Fibroblast of skin of left biceps (primary cell): ENCODE measurements at places on chromosomes 13 and 19.
A peak's percentile ranks its signal among the peaks of the same experiment; 100 is the strongest.

- no peak for DNase-seq
Measured at GRCh38 chr19:54147676-54148075, 10.1 kb downstream of the CNOT3 start.

GRCh38 chr13:50707628-50708027 lies 135.9 kb downstream of the DLEU7 start:
- no peak for DNase-seq

GRCh38 chr19:8132858-8133458 lies 16.4 kb downstream of the FBN3 start:
- DNase-seq, result no peak

GRCh38 chr13:95382411-95382810 lies 81.2 kb upstream of the ABCC4 start:
- DNase-seq, result no peak

DNA sequence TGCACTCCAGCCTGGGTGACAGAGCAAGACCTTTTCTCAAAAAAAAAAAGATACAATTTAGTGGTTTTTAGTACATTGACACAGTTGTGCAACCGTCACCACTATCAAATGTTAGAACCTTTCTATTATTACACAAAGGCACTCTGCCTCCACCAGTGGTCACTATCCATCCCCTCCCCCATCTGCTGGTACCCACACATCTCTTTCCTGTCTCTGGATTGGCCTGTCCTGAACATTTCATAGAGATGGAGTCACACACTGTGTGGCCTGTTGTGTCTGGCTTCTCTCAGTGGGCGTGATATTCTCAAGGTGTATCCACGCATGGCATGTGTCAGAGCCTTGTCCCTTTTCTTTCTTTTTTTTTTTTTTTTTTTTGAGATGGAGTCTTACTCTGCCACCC lies 11.2 kb downstream of the KDM4B start:
- DNase-seq, result no peak

- no peak for DNase-seq
Measured at GRCh38 chr13:100266026-100266425, 177.1 kb downstream of the PCCA start.

- peak; percentile 49 for DNase-seq
Measured at GRCh38 chr19:46786236-46787039, 2.0 kb downstream of the SLC1A5 start.

DNA sequence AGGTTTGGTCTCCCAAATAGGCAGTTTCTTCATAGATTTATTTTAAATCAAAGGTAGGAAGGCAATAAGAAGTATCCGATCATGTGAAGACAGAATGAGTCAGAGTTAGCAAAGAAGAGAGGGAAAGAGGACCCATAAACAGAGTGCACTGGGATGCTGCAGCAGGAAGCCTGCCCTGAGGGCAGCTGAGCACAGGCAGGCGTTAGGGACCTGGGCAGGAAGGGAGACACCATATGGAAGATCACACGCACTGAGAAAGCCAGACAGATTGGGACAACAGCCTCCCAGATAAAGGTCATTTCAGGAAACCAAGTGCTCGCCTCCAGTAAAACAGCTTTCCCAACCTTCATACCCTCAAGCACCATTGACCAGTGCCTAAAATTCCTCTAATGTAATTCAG lies 598.0 kb downstream of the EFNB2 start:
- no peak for DNase-seq

GRCh38 chr19:35559281-35559659 lies 4.2 kb downstream of the ATP4A start:
- DNase-seq, result no peak

GRCh38 chr19:41621226-41621625 lies 5.6 kb downstream of the CEACAM4 start:
- no peak for DNase-seq

- no peak for DNase-seq
Measured at GRCh38 chr19:57366776-57367175, 3.4 kb downstream of the TRAPPC2B start.

GRCh38 chr19:43582495-43582894 lies 6.9 kb downstream of the PINLYP start:
- DNase-seq, result no peak

- no peak for DNase-seq
Measured at GRCh38 chr13:62512194-62513141, 1096.8 kb upstream of the PCDH20 start.

DNA sequence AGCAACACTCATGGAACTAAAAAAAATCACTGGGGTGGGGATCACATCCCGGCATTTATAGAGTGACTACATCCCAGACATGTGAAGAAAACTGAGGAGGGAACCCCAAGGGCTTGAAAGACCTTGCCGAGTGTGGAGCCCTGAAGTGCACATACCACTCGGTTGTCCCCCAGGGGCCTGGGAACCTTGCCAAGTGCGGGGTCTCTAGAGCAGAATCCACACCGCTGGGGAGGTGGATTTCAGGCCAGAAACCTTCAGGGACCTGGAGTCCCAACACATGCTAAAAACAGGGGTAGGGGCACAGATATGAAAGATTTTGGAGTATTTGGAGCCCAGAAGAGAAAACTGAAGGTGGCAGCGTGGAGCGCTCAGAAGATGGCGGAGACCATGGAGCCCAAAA lies 35.2 kb downstream of the ERICH4 start:
- no peak for DNase-seq

- peak; percentile 33 for DNase-seq
Measured at GRCh38 chr13:78137404-78138142, 218.9 kb upstream of the EDNRB start.

DNA sequence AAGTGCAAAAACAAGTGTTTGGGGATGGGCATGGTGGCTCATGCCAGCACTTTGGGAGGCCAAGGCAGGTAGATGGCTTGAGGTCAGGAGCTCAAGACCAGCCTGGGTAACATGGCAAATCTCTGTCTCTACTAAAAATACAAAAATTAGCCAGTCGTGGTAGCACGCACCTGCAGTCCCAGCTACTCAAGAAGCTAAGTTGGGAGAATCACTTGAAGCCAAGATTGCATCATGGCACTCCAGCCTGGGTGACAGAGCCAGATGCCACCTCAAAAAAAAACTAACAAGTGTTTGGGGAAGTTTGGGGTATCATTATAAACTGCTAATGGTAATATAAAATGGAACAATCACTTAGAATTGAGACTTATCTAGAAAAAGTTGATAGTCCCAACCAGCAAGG lies 24.6 kb downstream of the XPO4 start:
- no peak for DNase-seq

DNA sequence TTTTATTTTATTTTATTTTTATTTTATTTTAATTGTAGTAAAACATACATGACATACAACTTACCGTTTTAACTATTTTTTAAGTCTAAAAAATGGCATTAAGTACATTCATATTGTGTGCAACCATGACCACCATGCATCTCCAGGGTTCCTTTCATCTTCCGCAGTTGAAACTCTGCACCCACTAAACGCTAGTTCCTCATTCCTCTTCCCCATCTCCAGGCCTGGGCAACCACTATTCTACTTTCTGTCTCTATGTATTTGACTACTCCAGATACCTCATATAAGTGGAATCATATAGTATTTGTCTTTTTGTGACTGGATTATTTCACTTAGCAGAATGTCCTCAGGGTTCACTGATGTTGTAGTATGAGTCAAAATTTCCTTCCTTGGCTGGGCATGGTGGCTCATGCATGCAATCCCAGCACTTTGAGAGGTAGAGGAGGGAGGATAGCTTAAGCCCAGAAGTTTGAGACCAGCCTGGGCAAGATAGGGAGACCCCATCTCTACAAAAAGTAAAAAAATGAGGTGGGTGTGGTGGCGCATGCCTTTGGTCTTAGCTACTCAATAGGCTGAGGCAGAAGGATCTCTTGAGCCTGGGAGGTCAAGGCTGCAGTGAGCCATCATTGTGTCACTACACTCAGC lies 55.7 kb upstream of the ZNF507 start:
- no peak for DNase-seq

- no peak for DNase-seq
Measured at GRCh38 chr13:76036176-76036575, 400.0 kb downstream of the LMO7 start.

DNA sequence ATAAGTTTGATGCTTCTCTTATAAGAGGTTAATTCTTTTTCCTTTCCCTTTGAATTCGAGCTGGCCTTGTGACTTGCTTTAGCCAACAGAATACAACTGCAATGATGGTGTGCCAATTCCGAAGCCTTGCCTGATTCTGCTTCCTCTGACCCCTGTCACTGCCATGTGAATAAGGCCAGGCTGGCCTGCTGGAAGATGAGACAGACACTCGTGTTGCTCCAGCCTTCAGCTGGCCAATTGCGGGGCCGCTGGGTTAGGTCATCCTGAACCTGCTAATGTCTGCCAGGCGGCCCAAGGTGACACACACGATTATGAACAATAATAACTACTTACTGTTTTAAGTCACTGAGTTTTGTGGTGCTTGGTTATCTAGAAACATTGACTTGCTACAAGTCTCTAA lies 352.0 kb downstream of the MYO16 start:
- DNase-seq, result no peak

DNA sequence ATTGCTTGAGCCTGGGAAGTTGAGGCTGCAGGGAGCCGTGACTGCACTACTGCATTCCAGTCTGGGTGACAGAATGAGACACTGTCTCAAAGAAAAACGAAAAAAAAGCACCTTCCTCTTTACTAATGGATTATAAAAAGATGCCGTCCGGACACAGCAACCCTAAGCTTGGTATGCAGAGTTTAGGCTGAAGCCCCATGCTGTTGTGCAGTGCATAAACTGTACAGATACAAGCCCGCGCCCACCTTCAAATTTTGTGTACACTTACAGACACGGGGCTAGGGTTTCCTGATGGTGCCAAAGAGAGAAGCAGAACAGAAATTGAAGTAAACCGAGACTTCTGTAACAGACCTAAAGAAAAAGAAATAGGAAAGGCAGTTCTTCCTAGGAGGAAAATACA lies 9.0 kb downstream of the LPAR6 start:
- DNase-seq, result no peak

DNA sequence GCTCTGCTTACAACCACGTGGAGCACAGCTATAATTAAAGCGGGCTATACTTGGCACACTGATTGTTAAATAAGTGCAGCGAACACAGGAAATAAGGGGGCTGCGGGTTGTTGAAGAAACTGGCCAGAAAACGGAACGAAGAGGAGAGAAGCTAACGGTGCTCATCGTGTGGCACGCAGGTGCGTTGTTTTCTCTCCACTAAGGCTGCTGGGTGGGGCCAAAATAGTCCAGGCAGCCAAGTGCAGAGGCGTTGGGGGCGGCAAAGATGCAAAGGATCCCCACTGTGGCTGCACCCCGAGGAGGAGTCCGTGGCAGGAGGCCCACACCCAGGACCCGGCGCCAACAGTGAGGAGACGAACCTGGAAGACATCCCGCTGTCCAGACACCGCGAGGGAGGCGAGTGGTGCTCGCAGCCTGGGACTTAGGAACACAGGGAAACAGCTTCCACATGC lies 8.1 kb upstream of the ARL11 start:
- DNase-seq, result no peak

DNA sequence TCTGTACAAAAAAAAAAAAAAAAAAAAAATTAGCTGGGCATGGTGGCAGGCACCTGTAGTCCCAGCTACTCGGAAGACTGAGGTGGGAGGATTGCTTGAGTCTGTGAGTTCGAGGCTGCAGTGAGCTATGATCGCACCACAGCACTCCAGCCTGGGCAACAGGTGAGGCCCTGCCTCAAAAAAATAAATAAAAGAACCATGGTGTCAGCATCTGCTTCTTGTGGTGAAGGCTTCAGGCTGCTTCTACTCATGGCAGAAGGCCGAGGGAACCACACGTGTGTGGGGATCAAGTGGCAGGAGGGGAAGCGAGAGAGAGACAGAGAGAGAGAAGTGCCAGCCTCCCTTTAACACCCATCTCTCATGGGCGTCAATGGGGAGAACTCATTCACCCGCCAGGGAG lies 13.5 kb downstream of the BCL3 start:
- no peak for DNase-seq

DNA sequence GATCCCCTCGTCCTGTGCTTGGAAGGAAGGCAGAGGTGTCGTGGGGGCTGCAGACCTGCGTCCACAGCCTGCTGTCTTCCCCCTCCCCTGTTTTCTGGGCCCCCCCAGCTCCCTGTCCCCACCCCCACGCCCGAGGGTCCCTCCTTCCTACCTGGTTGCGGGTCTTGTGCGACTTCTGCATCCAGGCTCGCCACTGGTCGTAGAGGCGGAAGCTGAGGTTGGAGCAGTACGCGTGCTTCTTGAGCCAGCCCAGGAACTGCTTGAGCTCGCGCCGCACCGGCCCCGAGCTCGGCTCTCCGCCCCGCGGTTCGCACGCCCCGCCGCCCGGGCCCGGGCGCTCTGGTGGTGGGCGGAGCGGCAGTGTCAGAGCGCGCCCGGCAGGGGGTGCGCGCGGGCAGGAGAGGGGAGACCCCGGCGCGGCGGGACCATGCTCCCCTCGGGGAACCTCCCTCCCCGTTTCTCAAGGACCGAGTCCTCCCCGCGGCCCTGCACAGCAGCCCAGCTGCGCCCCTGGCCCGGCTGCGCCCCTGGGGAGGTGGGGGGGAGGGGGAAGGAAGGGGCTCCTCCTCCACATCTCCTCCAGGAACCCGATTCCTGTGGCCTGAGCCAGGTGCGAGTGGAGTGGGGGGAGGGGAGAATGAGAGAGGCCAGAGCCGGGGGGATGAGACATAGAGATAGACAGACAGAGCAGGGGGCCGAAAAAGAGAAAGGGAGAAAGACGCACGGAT lies 5.7 kb downstream of the REX1BD start:
- peak; percentile 28 for DNase-seq

DNA sequence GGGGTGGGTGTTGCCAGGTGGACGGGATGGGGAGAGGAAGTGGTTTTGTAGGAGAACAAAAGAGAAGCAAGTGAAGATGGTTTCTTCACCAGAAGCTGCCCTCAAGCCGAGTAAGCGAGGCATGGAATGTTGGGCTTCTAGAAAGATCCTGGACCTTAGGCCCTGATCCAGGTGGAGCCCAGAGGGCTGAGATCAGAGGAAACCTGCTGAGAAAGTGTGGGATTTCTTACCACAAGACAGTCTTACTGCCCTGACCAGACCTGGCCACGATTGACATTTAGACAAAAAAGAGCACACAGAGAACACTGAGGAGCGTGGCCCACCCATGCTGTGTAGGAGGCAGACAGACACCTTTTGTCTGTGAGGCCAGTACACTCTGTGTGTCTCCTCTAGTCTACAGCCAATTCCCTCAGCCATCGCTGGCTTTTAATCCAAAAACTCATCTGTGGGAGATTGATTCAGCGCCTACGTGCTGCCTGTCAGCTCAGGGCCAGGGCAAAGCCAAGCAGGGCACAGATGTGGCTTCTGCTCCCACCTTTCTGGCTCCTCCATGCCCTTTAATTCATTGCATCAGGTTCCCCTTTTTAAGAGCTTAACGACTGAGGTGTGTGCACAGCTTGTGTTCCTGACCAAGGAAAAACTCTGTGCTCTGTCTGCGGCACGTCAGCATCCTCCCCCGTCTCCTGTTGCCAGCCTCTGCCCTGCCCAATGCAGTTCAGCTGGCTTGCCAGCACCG lies 123.3 kb downstream of the AKAP11 start:
- no peak for DNase-seq

GRCh38 chr13:66994097-66994496 lies 236.0 kb downstream of the PCDH9 start:
- DNase-seq, result peak; percentile 8

GRCh38 chr19:41328842-41329225 lies 18.9 kb downstream of the CCDC97 start:
- DNase-seq, result no peak

- peak; percentile 50 for DNase-seq
Measured at GRCh38 chr19:49680421-49681351, 3.6 kb downstream of the PRMT1 start.

- no peak for DNase-seq
Measured at GRCh38 chr19:45895519-45895972, 6.9 kb downstream of the MYPOP start.
